Stimulated activated CD4-positive, alpha-beta T cell treated with anti-CD3 and anti-CD28 coated beads, Interleukin-4, amount 100 ng/mL, for 1 hour (primary cell): ENCODE measurements at places on chromosomes 13 and 19.

DNA sequence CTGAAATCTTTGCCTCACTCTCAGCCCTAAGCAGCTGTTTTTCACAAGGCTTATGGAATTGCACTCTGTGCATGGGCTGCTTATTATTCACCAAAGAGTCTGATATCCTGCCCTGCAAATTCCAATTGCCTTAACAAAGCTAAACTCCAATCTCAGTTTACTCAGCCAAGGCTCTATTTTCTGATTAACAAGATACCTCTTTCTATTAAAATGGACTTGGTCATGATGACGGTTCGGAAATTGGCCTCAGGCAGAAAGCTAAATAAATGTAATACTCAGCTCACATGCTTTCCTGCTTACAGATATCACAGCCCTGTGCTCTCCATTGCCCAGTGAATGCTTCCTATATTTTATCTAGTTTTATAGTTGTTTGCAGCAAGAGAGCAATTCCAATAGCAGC, 1270.8 kb downstream of the PCDH9 start:
- no peak for DNase-seq

GRCh38 chr13:72218966-72219365, 352.0 kb upstream of the DACH1 start:
- no peak for DNase-seq

DNA sequence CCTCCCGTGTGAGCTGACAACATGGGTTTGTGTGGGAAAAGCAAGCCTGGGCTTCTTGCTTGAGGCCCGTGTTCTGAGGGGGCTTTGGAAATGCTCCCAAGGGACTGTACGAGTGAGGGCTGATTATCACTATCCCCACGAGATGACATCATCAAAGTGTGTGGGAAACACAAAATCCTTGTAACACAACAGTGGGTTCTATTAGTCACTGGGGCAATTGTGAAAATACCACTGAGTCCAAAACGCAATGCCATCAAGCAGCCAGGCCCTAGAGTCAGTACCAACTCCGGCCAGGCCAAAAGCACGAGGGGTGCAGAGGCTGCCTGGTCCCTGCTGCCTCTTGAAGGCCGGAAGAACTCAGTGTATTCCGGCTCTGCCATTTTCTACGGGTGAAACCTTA, 29.6 kb downstream of the CAPS start:
- DNase-seq, result no peak

GRCh38 chr13:48018637-48019036, 17.6 kb upstream of the SUCLA2 start:
- no peak for DNase-seq

- DNase-seq, result no peak
Observed at GRCh38 chr13:83549671-83550070, 332.6 kb downstream of the SLITRK1 start.

GRCh38 chr13:94065741-94066140, 413.7 kb downstream of the DCT start:
- DNase-seq, result no peak

- peak; percentile 86 for DNase-seq
Observed at GRCh38 chr19:39402346-39403300, 4.0 kb upstream of the ZFP36 start.

GRCh38 chr13:32938907-32939306, 77.3 kb upstream of the KL start:
- no peak for DNase-seq

DNA sequence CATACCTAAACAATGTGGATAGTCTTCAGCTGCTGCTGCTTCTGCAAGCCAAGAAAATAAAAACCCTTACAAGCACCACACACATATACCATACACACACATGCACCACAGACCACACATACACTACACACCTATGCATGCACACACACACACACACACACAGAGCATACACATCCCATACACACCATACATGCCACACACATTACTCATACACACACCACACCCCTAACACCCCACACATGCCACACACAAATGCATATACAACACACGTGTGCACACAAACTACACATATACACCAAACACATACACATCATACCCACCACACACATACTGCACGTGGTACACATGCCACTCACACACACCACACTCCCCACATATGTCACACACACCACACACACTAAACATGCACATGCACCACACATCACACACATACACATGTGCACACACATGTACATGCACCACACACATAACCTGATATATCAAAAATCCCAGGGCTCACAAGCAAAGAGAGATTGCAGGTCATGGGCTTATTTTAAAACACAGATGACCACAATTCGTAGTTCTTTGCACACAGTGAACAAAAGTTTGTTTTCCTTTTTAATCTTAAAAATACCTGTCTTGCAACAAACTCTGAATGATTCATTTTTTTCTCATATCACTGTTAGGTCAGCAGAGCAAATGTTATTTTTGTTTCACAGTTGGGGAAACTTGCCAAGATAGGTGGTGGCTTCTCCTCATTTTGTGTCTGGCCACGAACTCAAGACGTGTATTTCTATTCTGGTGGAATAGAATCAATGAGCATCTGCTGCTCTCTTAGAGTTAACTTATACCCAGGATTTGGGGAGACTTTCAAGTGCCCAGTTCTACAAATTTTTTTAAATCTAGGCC, 456.6 kb downstream of the FGF9 start:
- DNase-seq, result no peak

DNA sequence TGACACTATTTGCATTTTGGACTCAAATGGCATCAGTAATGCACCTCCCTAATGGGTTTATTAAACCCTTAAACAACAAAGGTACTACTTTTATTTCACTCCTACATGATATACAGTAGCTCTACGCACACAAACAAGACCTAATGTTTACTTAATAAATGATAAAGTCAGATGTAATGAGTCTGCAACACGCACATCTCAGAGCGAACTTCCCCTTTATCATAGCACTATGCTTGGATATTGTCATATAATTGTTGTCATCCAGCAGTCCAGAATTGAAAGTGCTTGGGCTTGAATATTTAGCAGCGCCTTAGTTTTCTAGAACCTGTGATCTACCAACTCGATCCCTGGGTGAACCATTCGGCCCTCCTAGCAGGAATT, 772 bp downstream of the PARP4 start:
- DNase-seq, result no peak

DNA sequence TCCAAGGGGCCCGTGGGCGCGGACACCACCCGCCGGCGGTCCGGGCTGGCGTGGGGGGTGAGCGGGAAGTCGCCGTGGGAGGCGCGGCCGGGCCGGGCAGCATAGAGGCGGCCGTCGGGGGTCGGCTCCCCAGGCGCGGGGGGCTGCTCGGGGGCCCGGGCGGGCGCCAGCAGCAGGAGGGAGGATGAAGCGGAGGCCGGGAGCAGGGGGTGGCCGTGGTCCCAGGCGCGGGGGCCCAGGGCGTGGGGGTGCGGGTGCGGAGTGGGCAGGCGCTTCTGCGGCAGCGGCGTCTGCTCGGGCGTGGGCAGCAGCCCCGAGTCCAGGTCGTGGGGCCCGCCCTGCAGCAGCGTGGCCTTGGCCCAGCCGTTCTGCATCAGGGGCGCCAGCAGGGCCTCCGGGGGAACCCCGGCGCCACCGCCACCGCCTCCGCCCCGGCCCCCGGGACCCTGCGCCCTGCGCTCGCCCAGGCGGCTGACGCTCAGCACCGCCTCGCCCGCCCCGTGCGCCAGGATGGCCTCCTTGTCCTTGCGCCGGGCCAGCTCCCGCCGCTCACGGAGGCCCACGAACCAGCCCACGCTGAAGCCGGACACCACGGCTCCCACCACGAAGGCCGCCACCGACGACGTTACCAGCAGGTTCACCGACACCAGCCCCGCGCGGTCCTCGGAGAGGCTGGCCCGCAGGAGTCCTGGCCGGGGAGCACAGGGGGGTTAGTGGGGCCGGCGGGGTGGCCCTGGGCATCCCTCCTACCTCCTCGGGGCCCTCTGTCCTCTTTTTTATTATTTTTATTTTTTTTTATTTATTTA, 4.2 kb upstream of the LRG1 start:
- no peak for DNase-seq
